ENCODE measurements at places on chromosomes 6 and 20.

DNA sequence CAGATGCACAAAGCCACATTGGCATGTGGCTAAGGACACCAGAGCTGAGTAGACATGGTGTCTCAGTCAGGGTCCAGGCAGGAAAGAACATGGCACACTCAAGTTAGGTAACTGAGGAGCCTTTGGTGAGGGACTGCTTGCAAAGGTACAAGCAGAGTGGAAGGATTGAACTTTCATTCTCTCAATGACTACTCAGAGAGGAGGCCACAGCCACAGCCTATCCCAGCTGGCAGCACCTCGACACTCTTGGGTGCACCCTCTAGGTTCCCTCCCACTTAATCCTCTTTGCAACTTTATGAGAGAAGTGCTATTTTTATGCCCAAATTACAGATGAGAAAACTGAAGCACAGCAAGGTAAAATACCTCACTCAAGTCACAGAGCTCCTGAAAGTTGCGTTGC lies 73.4 kb downstream of the ISM1 start:
- DNase-seq, result no peak

- DNase-seq, result no peak
These were observed 551.3 kb upstream of the EPHA7 start for GRCh38 chr6:93970684-93971083.

DNA sequence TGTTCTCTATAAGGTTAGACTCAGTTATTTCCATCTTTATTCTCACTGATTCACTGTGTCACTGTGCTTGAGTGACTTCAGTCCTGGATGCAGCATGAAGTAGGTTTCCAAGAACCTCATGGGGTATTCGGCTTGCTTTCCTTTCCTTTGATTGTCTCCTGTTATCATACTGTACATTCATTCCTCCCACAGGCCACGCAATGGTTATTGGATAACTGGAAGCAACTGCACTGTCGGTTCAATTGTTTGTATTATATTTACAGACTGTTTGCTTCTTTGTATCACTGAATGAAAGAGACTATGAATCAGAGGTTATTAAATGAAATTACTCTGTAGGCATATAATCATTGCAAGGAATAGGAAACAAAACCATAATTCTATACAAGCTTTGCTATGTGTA lies 129.4 kb downstream of the MAP7 start:
- DNase-seq, result no peak

GRCh38 chr20:59159493-59160376 lies 3.9 kb upstream of the ZNF831 start:
- DNase-seq, result no peak

- no peak for DNase-seq
These were observed 128.8 kb downstream of the HUS1B start for GRCh38 chr6:527989-528673.

- DNase-seq, result no peak
These were observed 45.9 kb upstream of the PLN start for GRCh38 chr6:118502169-118502568.

DNA sequence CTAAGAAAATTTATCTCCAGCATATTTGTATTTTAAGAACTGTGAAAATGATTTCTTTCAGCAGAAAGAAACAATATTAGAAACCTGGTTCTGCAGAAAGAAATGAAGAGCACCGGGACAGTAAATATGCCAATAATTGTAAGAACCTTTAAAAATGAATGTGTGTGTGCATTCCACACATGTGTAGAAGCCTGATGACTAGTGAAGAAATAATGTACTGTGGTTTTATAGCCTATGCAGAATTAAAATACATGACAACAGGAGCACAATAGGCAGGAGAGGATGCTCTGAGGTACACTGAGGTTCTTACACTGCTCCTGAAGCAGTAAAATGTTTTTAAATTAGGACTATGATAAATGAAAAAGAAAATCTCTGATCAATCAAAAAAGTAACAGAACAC lies 48.9 kb downstream of the SNX14 start:
- DNase-seq, result no peak

DNA sequence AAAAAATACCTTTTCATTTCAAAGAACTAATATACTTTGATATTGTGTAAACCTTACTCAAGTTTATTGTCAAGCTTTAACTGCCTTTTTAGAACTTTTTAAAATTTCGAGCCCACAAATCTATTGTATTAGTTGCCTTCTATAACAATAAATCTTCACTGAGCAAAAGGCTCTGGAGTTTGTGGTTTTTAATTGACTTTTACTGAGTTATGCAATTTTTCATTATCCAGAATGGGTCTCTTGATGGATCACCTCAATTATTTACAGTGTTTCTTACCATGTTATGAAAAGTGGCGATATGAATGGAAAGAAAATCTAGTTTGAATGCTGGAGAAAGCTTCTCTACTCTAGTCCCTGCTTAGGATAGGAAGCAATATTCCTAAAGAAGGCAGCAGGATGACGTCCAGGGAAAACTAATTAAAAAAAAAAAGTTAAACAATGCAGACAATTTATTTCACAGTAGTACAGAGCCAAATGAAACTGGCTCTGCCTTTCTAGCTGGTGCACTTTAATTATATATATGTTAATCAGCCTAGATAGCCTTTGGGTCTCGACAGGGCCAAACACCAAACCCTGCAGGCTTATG lies 5.0 kb downstream of the ID4 start:
- DNase-seq, result no peak

DNA sequence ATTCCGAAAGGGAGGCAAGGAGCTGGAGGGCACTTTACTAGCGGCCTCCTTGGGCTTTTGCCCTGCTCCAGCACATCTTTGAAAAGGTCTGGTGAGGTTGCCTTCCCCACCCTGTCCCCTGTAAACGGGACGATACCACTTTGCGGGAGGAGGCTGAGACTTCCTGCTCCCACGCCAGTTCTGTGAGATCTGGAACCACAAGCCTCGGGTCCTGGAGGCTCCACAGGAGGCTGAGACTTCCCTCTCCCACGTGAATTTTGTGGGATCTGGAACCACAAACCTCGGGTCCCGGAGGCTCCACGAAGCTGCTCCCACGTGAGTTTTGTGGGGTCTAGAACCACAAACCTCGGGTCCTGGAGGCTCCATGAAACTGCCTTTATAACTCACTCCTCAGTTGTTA lies 209.3 kb downstream of the DLL1 start:
- no peak for DNase-seq

GRCh38 chr6:106572875-106573585 lies 56.3 kb downstream of the RTN4IP1 start:
- DNase-seq, result no peak

GRCh38 chr6:127266892-127267645 lies 405 bp downstream of the RNF146 start:
- peak; percentile 80 for DNase-seq

DNA sequence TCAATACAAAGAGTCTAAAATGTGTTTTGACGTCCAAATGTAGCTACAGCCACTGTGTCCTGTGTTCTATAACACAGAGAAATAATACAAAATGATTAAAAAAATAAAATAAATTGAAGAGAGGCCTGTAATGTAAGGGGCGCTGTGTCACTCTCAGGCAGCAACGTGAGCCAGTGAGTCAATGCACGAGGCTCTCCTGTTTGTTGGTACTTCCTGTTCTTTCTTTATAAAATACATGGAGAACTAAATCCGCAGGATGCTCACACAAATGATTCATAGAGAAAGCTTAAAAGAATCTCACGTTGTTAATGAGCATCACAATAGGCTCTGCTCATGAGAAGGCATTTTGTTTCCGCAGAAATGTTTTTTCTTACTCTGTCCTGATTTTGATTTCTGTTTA lies 635.0 kb upstream of the AGPAT4 start:
- DNase-seq, result no peak

DNA sequence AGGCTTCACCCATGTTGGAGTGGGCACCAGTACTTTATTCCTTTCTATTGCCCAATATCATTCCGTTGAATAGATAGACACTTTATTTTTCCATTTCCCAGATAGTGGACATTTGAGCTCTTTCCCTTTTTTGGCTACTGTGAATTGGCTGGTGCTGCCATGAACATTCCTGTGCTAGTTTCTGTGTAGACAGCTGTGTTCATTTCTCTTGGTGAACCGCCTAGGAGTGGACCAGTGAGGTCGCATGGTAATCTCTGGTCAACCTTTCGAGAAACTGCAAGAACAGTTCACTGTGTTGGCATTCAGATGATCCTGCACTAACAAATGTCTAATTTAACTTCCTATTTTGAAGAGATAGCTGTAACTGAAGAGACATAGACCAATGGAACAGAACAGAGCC lies 58.6 kb downstream of the RAMACL start:
- no peak for DNase-seq

DNA sequence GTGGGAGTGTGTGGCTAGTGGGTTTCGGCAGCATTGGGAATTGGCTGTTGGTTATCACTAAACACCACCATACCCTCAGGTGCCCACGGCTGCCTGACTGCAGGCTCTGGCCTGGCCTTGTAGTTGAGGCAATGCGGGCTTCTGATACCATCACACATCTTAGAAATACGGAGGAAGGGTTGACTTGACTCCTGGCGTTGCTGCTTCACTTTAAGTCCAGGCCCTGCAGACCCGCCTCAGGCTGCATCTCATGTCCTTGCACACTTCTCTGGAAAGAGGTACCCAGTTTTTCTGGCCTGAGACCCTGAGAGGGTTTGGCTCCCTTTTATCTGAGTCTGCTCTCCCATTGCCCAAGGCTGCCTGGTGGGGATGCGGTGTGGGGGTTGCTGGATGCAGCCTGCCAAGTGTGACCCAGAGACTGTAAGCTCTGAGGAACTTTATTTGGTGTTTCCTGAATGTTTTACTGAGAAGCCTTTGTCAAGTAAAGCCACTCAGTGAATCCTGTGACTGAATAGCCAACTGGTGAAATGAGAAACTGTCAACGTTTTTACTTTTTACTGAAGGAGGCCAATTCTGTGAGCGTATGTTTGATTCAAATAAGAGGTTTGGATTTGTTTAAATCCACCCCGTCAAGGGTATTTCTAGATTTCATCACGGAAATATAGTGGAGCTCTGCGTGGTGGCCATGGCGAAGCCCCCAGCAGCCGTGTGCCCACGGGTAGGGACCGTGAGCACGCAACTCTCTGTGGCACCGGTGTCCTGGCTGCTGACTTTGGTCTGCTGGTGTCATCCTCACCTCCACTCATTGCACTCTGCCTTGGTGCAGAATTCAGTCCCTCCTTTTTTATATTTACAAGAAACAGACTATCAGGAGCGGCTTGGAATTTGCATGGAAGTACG lies 160.1 kb downstream of the DTNBP1 start:
- DNase-seq, result no peak

- no peak for DNase-seq
These were observed 111.8 kb downstream of the AGPAT4 start for GRCh38 chr6:161161889-161162624.

DNA sequence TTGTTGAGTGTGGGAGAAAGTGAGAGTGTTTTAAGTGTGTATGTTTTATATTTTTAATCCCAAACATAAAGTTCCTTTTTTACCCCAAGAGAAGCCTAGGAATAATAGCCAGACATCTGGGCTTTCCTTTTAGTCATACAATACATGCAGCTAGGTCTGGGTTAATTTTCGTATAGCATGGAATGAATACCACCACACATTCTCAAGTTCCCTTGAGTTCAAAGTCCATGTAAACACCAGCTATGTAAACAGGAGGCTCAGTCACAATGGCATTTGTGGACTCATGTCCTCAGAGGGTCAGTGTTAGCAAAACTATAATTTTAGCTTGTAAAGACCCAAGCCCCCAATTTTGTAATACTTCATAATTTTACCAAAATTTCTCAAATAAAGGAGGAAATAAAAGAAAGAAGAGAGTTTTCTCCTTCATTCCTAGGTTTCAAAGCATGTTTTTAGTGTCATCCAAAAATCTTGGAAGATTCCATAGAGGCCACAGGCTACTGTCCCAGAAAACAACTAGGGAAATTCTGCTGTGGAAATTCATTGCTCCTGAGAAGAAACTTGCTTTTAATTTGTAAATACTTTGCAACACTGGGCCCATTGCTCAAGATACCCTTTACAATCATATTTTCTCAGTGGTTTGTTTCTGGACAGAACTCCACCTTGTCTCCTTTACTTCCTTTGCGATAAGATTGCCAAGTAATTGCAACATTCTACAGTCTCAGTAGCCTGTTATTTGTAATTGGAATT lies 671.2 kb downstream of the COL12A1 start:
- DNase-seq, result no peak

GRCh38 chr20:35296101-35296554 lies 3.9 kb upstream of the FAM83C start:
- DNase-seq, result no peak

Measured in C1 segment of cervical spinal cord (tissue), 14 donors.